ENCODE measurements at places on chromosomes 16 and 17. TPM values are rescaled to one million over a fixed set of nuclear protein-coding genes. Genes with fewer than 3 reads are reported as not detected.
A peak's percentile ranks its signal among the peaks of the same experiment; 100 is the strongest.

- no peak for DNase-seq
These were observed 66.4 kb downstream of the OR1D5 start for GRCh38 chr17:2996810-2997670.

- no peak for DNase-seq
These were observed 1024.9 kb downstream of the KCNJ18 start for GRCh38 chr17:22717211-22717610.

Gene EPX
- total RNA-seq, result not detected

GRCh38 chr16:3690980-3691720 is 26.2 kb downstream of the TRAP1 start:
- DNase-seq, result no peak

- peak; percentile 41 for DNase-seq
These were observed 430 bp downstream of the AMFR start for GRCh38 chr16:56424791-56425438.

DNA sequence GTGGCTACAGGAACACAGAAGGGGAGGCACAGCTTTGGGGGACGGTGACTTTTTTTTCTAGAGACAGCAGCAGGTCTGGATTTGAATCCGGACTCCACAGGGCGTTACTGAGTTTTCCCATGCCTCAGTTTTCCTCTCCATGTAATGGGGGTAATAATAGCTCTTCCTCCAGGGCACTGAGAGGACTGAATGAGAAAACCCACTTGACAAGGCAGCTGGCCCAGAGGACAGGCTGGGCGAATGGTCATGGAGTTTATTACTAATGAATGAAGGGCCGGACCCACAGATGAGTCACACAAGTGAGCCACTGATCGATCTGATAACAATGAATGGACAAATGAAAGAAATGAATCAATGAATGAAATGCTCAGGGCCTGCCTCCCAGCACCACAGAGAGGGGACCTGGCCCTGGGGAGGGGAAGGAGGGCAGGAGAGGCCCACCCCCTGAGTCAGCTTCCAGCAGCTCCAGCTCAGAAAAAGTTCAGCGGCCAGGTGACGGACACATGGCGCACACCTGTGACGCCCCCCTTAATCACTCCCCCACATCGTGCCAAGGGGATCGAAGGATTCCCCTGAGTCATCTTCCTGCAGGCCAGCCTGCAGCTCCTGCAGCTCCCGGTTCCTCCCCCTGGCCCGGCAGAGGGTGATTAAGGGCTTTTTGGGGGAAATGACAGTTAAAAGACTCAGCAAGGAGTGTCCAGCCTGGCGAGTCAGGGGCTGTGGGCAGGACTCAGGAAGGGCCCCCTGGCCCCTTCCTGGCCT is 54.3 kb downstream of the SOCS1 start:
- DNase-seq, result no peak

Gene AATK
- 0.25 TPM for total RNA-seq
